A549 (cell line): ENCODE measurements at places on chromosomes 4 and X.

DNA sequence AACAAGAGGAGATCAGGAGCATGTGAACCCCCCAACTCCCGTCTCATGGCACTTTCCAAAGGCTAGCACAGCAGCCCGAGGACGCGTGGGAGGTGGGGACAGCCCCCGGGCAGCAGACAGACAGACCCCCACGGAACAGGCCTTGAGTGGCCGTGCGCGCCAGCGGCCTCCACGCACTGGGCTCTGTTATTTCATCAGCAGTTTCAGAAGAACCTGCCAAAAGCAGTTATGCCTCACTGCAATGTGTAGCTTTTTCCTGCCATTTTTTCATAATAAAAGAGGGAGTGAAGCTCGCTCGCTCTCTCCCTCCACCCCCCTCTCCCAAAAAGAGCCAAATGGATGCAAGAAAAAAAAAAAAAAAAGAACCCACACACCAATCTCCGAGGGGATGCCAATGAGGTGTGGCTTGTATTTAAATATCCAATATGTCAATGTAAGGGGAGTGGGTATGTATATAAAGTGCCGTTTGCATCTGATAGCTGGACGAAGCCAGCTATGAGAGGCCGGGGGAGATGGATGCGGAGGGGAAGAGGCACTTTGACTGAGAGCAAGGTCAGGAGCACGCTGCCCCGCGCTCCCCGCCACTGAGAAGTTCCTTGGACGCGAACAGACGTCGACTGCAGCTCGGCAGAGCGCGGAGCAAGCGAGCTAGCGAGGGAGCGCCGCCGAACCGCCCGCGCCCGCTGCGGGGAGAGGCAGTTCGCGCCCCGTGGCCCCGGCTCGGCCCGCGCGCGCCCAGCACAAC lies at the start of gene FGF16:
Gene FGF16 (plus strand): TSS at position 482 of the 745 bp plus-strand sequence. CDS start 286 bp downstream, outside the sequence.
- DNase-seq: no peak

DNA sequence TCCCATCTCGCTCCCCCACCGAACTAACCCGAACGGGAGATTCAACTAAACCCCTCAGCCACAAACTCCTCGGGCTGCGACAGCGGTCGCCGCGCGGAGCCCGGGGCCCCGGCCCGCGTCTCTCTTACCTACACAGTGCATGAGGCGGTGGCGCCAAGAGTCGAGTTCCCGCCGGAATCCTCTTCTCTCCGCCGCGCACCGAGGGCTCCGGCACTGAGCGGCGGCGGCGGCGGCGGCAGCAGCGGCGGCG lies 160 bp downstream of the LCORL start:
- DNase-seq: no peak

- DNase-seq: no peak
These were observed 65.2 kb downstream of the IGFBP7 start for GRCh38 chr4:57044996-57045395.

DNA sequence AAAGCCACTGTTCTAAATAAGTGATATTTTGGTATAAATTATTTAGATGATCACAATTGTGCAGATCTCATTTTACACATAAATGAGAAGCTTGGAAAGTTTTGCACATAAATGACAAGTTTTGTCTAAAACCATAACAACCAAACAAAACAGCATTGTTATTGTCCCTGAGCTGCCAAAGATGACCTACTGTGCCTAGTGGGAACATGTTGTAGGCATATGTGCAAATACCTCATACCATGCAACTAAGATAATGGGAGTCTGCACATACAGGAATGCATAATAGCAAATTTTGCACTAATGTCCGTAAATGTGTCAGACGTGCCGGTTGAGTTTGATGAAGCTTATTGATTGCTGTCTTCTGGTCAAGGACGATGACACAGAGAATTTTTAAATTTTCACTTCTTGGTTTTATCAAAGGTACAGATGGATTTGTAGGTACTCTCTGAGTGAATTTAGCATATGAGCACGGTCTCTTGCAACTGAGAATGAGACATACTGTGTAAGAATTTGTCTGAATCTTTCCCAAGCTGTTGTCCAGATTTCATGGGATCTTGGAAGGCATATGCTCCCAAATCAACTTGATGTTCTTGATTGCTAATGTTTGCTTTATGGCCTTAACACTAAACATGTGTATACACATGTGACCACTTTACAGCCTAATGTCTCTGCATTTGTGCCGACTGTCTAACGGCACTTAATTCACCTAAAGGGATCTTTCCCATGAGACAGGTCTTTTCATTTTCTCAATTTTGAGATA lies 1133.5 kb downstream of the FAT4 start:
- no peak for DNase-seq

GRCh38 chr4:18722748-18723191 lies 701.2 kb upstream of the LCORL start:
- no peak for DNase-seq

GRCh38 chrX:51332188-51332942 lies at the start of gene NUDT10:
TSS of gene NUDT10 (plus strand) at chrX:51332822. CDS start at chrX:51332966, 144 bp downstream.
- no peak for DNase-seq

DNA sequence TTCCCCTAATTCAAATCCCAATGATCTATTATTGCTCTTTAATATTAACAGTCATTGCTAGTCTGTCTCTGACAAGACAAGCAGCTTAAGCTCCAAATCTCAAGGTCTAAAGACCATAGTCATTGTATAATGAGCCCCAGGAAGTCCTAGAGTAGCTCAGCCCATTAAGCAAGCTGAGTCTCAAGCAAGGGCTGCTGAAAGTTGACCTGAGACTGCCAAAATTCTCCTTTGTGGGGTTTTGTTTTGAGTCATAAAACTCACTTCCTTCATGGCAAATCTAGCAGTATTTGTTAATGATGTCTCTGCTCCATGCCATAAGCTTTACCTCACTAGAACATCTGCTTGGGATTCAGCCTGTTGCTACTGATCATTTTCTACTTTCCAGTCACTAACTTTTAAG lies 313.2 kb downstream of the ANTXR2 start:
- no peak for DNase-seq

GRCh38 chr4:83083925-83084475 lies 30.5 kb downstream of the PLAC8 start:
- no peak for DNase-seq

- no peak for DNase-seq
These were observed 46.6 kb downstream of the HTT start for GRCh38 chr4:3121110-3121509.

- no peak for DNase-seq
These were observed 12.2 kb downstream of the NOCT start for GRCh38 chr4:139027776-139028175.

GRCh38 chr4:8085491-8086117 lies 73.0 kb downstream of the ABLIM2 start:
- no peak for DNase-seq

GRCh38 chrX:94365736-94366135 lies 691.7 kb downstream of the FAM133A start:
- DNase-seq: no peak

DNA sequence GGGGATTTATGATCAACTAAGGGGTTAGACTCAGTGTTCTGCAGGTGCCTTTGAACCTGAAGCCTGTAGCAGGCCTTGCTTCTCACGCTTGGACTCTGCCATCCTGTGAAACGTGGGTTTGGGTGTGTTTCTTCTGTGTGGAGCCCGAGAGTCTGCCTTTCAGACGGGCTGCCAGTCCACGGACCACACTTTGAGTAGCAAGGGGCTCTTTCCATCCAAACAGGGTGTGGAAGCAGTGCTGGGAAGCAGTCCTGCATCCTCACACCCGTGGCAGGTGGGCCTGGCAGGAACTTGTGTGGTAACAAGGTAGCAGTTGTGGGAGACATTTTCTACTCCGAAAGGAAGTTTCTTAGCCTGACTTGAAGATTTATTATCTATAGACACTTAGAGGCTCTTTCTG lies 22.7 kb downstream of the RGS12 start:
- no peak for DNase-seq

DNA sequence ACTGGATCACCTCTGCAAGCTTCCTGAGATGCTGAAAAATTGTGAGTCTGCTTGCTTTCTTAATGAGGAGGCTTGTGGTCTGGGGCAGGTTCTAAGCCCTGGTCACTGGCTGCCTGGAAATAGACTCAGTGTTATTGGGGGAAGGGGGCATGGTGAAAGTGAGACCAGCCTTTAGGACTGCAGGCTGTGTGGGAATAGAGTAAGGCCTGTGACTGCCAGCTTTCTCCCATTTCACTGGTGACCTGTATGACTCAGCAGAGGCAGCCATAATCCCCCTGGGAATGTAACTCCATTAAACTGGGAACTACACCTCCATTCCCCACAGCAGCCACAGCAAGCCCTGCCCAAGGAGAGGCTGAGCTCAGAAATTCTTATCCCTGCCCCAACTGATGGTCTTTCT lies 55.9 kb upstream of the IL15 start:
- no peak for DNase-seq

DNA sequence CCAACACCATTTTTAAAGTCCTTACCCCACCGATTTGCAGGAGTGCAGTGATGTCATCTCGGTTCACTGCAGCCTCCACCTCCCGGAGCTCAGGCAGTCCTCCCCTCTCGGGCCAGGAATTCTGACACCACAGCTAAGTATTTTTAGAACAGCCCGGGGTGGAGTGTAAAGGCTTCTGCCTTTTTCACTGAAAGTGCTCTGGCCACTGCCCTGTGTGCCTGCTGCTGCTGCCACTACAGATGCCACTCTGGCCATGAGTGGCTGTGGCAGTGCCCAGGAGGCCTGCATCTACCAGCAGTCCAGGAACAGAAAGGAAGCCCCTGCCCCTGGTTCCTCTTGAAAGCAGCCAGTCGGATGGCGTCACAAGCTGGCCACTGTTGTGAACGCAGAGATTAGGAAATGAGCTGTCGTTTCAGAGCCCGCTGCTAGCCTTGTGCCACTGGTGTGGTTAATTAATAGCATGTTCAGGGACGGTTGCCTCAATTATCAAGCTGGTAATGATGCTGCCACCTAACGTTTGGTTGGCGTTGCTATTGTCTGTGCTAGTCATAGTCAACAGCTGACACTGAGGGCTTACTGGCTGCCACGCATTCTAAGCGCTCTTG lies 23.6 kb upstream of the TBC1D14 start:
- DNase-seq: peak; percentile 31

GRCh38 chr4:60656171-60656570 lies 544.0 kb upstream of the ADGRL3 start:
- DNase-seq: no peak

- no peak for DNase-seq
These were observed 71.0 kb downstream of the AFF1 start for GRCh38 chr4:87005690-87006425.

GRCh38 chr4:186634591-186635128 lies 79.3 kb upstream of the MTNR1A start:
- no peak for DNase-seq

GRCh38 chrX:118024482-118024881 lies 92.1 kb downstream of the KLHL13 start:
- DNase-seq: no peak
